ENCODE measurements at places on chromosomes 3 and 15. TPM values are rescaled to one million over a fixed set of nuclear protein-coding genes. Genes with fewer than 3 reads are reported as not detected.
A peak's percentile ranks its signal among the peaks of the same experiment; 100 is the strongest.

DNA sequence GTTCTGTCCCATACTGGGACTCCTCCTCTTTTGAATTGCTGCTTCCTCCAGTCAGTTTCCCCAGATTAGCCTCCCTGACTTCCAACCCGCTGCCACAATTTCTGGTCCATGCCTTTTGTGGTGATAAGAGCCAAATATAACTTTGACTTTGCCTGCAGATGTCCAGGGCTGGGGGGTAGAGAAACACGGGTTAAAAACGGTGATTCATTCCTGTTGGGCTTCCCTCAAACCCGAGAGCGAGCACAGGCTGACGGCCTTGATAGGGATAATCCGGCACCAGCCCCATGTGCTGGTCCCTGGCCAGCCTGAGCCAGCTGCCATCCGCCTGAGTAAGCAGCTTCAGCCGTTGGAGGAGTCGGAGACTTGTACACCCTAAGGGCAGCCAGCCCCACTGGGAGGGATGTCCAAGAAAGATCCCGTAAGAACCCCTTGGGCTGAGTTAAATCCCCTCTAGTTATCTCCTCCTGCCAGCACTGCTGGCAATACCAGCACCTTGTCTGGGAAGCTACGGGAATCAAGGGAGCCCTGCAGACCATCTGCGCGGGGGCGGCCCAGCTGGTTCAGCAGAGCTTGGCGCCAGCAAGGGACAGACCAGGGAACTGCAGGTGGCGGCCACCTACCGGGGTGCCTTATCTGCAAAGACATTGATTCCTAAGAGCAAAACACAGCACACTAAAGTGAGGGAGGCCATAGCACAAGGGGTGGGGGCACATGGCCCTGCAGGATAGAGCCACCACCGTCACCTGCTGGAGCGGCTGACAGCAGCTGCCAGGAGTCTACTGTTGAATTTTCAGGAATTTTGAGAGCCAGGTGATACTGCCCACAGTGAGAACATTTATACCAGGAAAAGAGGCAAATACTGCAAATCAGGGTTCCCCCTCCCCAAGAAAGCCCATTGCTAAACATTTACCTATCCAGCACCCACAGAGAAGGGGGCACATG is 18.1 kb downstream of the CSPG4 start:
- DNase-seq: peak; percentile 94

DNA sequence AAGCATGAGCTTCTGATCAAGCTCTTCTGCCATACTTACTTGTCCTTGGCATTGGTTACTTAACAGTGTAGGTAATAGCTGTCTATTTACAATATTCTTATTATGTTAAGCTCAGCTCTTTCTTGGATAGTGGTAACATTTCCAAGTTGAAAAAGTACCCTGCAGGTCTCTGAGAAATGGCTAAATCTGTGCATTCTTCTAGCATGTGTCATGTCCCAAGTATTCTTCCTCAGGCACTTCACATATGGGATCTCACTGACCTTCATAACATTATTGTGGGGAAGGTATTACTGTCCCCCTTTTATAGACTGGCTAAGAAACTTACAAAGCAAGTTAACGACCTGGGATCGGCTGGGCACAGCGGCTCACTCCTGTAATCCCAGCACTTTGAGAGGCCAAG is 236.1 kb downstream of the RORA start:
- no peak for DNase-seq

GRCh38 chr3:49495023-49495422 is 25.0 kb downstream of the DAG1 start:
- DNase-seq: no peak

DNA sequence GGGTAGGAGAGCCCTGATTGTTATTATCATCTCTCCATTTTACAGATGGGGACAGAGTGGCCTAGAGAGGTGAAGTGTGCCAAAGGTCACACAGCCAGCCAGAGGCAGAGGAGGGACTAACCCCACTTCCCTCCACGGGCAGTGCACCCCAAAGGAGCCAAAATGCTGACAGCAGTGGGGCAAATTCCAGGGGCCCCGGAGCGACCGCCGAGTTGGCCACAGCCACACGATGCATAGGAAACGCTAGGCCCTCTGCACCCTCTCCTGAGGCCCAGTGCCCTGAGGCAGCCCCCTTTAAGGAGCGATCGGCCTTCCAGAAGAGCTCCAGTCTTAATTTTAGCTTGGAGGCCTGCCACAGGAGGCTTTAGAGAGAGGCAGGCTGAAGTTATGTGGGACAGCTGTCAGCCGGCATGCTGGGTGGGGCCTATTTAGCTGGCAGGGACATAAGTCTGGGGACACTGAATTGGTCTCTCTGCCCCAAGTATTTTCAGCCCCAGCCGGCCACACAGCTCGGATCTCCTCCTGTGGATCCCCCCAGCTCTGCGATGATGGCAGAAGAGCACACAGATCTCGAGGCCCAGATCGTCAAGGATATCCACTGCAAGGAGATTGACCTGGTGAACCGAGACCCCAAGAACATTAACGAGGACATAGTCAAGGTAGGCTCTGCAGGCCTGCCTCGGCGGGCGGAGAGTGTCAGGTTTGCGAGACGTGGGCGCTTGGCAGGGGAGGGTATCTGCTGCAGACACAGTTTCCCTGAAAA is at the start of gene CAV3:
Gene CAV3, plus strand, starts transcription at position 471 of the 763 bp plus-strand sequence. Its CDS starts 75 bp downstream, at position 546.
- DNase-seq: peak; percentile 98

DNA sequence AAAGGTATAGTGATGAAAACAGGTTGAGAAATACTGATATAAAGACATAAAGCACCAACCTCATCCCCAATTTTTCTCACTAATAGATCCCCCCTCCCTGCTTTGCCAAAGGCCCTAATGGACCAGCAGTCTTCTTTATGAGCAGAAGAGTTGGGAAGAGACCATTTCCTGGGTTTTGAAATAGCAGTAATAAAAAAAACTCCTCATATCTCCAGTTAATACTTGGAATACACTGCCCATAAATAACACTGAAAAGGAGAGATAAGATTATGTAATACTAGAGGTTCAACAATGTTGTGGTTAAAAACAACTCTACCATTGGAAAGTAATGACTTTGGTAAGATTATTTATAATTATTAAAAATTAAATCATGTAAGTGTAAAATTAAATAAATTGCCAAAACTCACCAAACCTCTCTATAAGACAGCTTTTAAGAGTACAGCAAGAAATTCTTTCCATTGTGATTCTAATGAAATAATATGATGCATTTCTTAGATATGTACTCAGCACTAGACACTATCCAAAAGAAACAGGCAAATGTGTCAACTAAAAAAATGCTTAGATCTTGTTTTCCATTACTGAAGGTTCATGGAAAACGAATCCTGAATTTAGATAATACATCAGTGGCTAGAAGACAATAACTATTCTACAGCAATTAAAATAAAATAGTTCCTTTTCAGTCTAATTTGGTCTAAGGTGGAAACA is 88.2 kb downstream of the FAIM start:
- DNase-seq: no peak

DNA sequence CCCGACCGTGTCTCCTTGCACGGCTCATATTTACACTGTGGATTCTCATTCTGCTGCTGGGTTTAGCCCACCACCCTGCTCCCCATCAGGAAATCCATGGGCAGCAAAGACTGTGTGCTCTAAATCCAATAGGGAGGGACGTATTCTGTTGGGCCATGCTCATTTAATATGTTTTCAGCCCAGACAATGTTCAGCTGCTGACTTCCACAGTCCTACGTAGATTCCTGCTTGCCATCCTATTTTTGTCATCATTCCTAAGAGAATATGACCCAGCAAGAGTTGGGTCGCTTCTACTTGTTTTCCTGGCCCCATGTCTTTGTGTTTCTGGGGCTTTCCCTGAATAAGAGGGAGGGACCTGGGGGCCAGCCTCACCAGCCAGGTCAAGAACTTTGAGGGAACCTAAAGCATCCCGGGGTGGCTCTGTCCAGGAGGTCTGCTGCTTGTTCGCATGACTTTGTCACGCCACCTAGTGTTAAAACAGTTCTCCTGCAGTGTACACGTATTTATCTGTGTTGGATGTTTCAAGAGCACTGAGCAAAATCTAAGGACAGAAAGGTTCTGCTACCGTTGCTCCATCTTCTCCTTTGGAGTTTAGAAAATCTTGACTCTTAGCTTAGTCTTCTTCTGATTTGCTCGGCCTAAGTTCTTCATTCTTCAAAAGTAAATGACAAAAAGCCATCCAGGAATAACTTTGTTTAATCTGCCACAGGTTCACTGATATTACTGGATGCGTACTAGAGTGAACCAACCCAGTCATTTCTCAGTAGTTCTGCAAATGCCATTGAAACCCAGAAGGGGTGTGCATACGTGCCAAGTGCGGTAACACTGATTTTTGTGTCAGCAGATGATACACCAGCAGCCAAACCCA is 79.8 kb upstream of the NR2E3 start:
- peak; percentile 82 for DNase-seq

GRCh38 chr15:31200735-31201151 is 99.2 kb upstream of the TRPM1 start:
- peak; percentile 86 for DNase-seq

- DNase-seq: peak; percentile 35
These were observed at the start of gene COLQ for GRCh38 chr3:15521573-15521965. TSS of gene COLQ (minus strand) at chr3:15521706. CDS start at chr3:15521625, 81 bp downstream.

The A4GNT gene
- not detected for total RNA-seq

The CD200R1 gene
- 4.6 TPM for total RNA-seq

The IL1RAP gene
- total RNA-seq: 12.3 TPM

All from tongue (tissue), 3 donors.